ENCODE measurements at places on chromosomes 3 and 15. TPM values are rescaled to one million over a fixed set of nuclear protein-coding genes. Genes with fewer than 3 reads are reported as not detected.

DNA sequence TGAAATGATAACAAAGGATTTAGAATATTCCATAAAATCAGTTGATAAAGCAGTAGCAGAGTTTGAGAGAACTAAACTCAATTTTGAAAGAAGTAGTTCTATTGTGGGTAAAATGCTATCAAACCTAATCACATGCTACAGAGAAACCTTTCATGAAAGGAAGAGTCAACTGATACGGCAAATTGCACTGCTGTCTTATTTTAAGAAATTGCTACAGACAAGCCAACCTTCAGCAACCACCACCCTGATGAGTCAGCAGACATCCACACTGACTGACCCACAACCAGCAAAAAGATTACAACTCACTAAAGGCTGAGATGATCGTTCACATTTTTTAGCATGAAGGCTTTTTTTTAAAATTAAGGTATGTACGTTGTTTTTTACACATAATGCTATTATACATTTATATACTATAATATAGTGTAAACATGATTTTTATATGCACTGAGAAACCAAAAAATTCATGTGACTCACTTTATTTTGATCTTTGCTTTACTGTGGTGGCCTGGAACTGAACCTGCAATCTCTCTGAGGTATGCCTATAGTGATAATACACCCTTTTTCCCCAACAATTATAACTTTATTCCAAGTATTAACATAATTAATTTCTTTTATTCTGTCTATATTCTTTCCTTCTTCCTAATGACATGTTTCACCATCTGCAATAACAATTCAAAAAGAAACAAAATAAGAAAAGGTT, 109.9 kb downstream of the TBC1D5 start:
- DNase-seq: peak; percentile 70

GRCh38 chr3:66406163-66406562, 94.7 kb downstream of the LRIG1 start:
- DNase-seq: no peak

GRCh38 chr3:72335458-72336095, 512.7 kb downstream of the SHQ1 start:
- DNase-seq: no peak

- DNase-seq: no peak
Measured at GRCh38 chr3:195708626-195709481, 11.9 kb upstream of the MUC20 start.

- DNase-seq: no peak
Measured at GRCh38 chr3:183898028-183898431, 13.3 kb upstream of the PARL start.

Gene RHOA
- total RNA-seq: 808 TPM
